Activated CD8-positive, alpha-beta memory T cell treated with anti-CD3 and anti-CD28 coated beads for 48 hours (primary cell): ENCODE measurements at places on chromosomes 5 and 9.

- no peak for DNase-seq
Measured at GRCh38 chr5:93018461-93018860, 562.6 kb downstream of the NR2F1-AS1 start.

DNA sequence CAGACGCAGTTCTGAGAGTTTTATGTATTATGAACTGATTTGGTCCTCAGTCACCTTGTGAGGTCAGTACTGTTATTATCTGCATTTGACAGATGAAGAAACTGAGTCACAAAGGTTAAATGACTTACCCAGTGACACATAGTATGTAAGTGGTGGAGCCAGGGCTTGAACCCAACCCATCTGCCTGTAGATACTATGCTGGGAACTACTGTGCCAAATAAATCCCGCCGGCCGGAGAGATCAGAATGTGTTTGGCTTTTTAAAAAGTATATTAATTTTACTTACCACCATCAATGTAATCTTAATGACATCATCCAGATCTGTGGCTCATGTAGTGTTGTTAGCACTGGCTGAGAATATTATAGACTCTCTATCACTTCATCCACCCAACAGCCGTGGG is 80.8 kb downstream of the ZNF618 start:
- no peak for DNase-seq

GRCh38 chr9:85038824-85039608 is 369.5 kb downstream of the NTRK2 start:
- DNase-seq, result no peak

GRCh38 chr9:88651682-88652633 is 117.0 kb downstream of the NXNL2 start:
- DNase-seq, result no peak

DNA sequence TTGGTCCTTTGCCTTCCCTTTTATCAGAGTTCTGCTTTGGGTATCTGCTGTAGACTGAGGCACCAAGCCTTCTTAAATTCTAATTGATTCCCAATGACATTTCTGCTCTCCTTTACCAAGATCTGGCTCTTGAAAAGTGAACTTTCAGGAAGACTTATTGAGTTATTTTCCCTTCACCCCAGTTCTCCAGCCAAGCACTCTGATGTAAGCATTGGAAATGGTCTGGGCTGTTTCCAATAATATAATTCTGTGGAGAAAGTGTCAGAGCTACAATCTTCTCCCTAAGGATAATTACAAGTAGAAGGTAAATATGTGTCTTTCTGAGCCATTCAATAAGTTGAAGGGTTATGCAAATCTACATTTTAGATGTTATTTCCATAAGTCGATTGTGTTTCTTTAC is 30.8 kb downstream of the BTF3 start:
- DNase-seq, result no peak

GRCh38 chr5:40033009-40033408 is 608.2 kb upstream of the DAB2 start:
- no peak for DNase-seq

DNA sequence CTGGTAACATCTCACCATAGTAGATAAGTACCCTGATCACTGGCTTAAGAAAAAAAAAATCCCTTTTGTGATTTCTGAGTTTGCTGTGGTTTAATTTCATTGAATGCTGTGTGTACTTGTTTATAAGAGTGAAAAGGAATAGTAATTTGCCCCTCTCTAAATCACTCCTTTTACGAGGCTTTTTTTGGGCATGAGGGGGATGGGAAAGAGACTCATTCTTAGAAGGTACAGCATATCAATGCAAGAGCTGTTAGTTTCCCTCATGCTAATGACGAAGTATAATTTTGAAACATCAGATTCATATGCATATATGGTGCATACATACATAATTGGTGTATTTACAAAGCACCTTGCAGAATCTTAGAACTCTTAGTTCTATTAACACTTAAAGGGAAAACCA is 2.4 kb upstream of the SLC44A1 start:
- DNase-seq, result no peak

DNA sequence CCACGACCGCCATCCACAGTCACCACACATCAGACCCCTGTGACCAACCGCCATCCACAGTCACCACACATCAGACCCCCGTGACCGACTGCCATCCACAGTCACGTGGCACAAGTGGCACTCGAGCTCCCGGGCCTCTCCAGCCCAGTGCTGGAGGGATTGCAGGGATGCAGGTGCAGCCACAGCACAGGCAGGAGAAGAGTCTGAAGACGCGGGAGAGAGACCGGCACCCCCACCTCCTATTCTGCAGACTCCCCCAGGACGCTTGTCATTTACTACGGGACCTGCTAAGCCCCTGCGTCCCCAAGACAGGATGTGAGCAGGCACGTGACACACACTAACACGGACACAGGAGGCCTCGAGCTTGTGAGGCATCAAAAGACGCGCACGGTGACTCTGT is 21.1 kb downstream of the TERT start:
- no peak for DNase-seq

- DNase-seq, result no peak
Measured at GRCh38 chr5:144370273-144370672, 199.6 kb downstream of the KCTD16 start.

GRCh38 chr5:36584009-36584875 is 22.2 kb upstream of the SLC1A3 start:
- DNase-seq, result no peak

GRCh38 chr5:169435506-169436229 is 134.7 kb upstream of the SLIT3 start:
- no peak for DNase-seq

- no peak for DNase-seq
Measured at GRCh38 chr5:114363837-114364236, 2.0 kb downstream of the KCNN2 start.
